ENCODE measurements at places on chromosomes 6 and 20.

DNA sequence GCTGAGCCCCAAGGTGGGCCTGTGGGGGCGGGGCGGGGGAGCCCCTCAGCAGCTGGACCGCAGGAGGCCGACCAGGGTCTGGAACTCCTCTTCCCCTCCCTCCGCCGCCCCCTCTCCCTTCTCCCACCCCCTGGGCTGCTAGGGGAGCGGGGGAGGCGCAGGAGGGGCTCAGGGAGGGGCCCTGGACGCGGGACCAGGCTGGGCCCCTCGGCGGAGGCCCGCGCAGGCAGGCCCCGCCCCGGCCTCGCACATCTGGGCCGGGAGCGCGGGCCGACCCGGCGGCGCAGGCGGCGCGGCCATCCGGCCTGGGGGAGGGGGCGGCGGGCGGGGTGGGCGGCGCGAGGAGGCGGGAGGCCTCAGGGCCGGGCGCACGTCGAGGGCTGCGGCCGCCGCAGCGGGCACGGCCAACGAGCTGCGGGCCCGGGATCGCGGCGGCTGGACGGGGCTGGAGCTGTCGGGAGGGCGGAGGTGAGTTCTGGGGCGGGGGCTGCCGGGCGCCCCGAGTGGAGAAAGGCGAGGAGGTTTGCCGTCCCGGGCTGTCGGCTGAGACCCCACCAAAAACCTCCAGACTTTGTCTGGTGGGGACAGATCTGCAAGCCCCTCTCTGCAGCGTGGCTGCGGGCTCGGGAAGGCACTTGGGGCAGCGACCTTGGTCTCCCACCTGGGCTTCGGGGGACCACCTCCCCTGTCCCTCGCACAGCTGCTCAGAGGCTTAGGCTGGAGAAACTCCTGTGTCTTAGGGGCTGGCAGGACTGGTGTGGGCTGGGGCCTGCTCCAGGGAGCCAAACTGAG, at the start of gene HSPA12B:
Gene HSPA12B (plus strand): TSS at position 359 of the 792 bp plus-strand sequence. CDS start 5,990 bp downstream, outside the sequence.
- no peak for DNase-seq

DNA sequence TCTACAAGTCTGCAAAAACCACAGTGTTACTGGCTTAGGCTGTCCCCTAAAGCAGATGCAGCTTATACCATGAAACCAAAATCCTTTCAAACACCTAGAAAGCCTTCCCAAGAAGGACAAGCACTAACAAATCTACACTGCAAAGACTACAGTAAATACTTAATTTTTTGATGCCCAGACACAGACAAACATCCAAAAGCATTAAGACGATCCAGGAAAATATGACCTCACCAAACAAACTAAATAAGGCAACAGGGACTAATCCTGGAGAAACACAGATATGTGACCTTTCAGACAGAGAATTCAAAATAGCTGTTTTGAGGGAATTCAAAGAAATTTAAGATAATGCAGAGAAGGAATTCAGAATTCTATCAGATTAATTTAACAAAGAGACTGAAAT, 423.5 kb downstream of the COL12A1 start:
- DNase-seq: no peak

DNA sequence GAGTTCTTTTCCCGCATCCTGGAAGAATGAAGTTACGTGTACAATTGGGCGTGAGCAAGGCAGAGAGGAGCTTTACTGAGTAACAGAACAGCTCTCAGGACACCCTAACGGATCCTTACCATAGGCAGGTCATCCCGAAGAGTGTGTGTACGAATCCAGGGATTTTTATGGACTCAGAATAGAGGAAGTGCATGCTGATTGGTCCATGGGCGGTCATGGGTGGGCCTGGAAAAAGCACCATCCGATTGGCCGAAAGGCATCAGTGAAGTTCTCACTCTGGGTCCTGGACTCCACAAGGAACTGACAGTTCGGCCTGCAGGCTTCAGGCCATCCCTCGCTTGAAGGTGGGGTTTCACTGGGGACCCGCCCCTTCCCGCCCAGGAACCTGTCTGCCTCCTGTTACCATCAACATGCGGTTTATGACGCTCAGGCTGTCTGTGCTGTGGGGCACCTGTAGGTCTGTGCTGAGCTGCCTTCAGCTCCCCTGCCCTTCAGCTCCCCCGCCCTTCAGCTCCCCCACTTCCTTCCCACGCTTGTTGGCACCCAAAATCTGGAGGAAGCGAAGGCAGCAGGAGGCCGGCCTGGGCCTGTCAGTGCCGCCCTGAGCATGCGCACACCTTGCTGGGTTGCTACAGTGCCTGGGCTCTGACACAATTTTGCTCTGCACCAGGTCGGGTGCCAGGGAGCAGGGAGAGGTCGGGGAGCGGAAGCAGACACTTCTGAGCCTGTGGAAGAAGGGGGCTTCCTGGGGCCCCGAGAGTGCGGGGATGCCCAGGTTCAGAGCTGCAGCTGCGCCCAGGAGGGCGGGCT, 57.9 kb upstream of the MANEA start:
- peak; percentile 98 for DNase-seq

DNA sequence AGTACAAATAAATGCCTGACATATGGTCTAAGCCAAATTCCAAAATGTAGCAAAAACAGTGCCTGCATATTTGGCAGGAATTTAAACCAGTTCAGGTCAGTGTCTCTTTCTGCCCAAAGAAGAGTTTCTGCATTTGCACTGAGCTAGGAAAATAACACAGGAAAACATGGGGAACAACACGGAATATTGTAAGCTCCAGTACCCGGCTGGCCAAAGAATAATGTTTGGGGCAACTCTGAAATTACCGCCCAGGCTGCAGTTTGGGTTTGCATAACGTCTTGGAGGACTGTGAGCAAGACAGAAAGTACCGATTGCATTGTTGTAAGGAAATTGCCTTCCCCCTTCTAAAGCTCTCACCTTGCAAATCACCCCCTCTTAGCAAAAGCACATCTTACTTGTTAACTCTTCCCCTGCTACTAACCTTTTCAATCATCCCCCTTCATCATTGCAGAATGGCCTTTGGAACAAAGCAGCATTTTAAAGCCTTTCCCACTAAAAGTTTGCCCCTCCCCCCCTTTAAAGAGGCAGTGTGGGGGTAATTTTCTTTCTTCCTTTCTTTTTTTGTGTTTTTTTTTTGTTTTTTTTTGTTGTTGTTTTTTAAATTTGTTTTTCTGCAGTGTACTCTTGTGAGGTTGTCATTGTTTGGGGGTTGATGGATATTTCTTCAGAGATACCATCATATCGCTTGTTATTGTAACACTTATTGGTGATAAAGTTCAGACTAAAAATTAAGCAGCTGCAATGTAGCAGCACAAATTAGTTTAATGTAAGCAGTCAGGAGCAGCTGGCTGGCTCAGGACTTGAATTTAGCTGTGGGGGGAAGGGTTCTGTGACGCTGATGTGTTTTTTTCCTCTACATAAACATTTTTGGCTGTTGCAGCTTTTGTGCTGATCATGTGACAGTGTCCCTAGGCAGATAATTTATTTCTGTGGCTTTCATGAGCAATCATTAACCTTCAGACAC, 100.0 kb upstream of the CITED2 start:
- peak; percentile 66 for DNase-seq

DNA sequence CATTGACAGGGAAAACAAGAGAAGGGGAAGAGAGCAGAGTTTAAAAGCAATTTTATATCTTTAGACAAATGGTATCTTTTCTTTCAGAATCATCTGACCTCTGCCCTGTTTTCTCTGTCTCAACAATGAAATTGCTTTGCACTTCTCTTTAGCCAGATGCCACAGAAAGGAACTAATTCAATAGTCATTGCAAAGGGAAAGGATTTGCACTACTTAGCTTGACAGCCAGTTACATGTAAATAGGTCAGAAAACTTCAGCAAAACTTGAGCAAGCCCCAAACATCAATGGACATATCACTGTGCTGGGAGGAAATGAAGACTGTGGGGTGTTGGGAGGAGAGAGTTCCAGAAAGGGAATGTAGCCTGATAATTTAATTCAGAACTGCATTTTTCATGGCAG, 181.3 kb upstream of the FAM83B start:
- no peak for DNase-seq

- peak; percentile 86 for DNase-seq
These were observed 8.4 kb downstream of the GABBR1 start for GRCh38 chr6:29624520-29624961.

DNA sequence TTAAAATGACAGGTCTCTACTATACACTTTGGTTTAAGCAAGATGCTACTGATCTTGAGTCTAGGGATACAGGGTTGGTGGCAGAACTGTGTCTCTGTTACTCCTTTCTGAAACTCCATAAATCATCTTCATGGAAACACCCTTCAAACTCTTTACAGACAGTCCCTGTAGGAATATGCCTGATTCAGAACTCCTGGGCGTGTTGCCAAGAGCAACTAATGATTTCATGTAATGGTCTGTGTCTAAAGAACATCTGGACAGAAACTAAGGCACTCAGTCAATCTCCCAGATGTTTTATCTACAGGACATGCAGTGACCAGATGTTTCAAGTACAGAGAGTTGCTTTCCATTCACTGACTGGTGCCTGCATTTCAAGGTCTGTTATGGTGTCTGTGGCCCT, 464.4 kb upstream of the CHD6 start:
- no peak for DNase-seq

DNA sequence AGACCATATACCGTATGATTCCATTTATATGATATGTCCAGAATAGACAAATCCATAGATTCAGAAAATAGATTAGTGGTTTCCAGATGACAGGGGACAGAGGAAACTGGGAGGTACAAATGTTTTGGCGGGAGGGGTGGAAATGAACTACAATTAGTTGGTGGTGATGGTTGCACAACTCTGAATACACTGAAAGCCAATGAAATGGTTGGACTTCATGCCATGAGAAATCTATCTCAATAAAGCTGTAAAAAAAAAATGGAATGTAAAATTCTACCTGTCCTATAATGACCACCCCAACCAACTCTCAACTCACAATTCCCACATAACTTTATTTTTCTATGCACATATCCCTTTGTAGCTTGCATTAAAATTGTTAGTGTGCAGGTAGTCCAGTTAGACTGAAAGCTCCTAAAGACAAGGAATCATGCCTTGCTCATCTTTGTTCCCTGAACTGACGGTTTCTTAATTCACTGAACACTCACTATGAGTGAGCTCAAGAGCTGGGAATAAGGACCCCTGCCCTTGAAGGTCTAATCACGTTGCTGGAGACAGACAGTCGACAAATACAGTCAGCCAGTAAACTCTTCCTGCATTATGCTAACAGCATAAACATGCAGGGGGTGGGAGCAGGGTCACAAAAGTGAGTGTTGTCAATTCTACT, 1.4 kb downstream of the DCDC2 start:
- no peak for DNase-seq

DNA sequence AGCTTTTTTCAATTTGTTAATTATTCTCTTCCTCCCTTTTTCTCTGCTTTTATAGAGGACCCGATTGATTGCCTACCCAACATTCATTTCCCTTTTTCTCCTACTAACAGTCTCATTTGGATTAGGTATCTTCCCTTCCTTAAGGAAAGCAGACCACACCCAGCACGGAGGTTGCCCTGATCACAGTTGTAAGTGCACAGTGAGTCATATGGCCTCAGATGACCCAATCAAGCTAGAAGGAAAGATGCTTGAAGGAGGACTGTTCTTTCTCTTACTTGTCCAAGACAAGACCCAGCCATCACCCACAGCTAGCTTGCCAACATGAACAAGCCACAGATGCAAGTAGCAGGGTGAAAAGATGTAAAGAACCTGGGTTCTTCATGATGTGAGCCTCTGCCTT, 518.6 kb downstream of the PKHD1 start:
- DNase-seq: no peak

GRCh38 chr20:10676518-10676917, 2.7 kb upstream of the JAG1 start:
- no peak for DNase-seq

GRCh38 chr6:33914645-33915044, 110.8 kb upstream of the MLN start:
- no peak for DNase-seq

- no peak for DNase-seq
These were observed 11.4 kb upstream of the DUSP22 start for GRCh38 chr6:280775-281468.

DNA sequence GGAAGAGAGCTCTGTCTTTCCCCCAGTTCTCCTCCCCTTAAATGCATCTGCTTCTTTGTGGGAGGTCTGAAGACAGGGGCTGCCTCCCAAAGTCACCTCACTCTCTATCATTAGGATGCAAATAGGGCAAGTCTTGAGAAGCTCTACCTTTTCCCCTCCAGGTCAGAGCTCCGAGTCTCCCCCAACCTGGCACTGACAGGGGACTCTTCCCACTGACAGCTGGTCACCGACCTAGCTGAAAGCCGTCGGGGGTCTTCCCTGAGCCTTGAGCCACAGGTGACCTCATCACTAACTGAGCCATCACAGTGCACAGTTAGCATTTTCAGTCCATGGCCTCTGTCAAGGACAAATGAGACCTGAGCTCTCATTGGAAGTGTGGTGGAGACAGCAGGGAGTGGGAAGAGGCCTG, 386.7 kb downstream of the HACE1 start:
- DNase-seq: peak; percentile 73

DNA sequence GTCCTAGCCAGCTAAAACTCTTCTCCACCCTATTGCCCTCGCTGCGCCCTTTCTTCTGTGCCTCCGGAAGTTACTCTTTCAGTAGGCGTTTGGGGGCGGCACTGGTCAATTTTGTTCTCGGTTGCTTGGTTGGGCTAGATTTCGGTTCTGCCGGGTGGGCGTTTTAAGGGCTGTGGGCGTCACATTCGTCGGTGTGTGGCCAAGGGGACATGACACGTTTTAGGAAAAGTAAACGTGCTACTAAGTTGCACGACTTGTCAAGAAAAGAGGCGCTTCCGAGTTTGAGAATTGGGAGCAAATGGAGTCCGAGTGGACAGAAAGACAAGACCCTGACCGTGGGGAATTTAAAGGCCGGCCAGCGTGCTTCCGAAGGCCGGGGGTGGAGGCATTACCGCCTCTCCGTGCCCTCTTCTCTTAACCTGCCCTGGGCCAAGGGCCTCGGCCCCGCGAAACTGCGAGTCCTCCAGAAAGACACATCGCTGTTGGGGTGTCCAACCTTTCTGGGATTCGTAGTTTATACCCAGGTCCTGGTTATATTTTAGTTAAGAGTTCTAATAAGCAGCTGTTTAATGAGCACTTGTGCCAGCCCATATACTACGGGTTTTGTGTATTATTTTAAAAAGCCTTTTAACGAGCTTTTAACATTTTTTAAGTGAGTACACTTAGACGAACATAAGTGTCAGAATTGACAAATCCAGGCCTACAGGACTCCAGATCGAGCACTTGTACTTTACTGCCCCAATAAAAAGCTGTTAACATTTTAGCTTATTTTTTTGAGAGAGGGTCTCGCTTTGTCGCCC, 664 bp upstream of the BAG6 start:
- peak; percentile 97 for DNase-seq

- DNase-seq: no peak
These were observed 218.6 kb upstream of the RUNX2 start for GRCh38 chr6:45109551-45109950.

GRCh38 chr6:3620389-3620788, 131.1 kb downstream of the PXDC1 start:
- no peak for DNase-seq

- no peak for DNase-seq
These were observed 8.7 kb downstream of the SLC2A4RG start for GRCh38 chr20:63748070-63748933.

GRCh38 chr6:71333697-71334096, 45.1 kb downstream of the OGFRL1 start:
- no peak for DNase-seq

- DNase-seq: peak; percentile 98
These were observed 135.9 kb downstream of the TMEM242 start for GRCh38 chr6:157187182-157188083.

GRCh38 chr20:14992153-14992552, 654.7 kb upstream of the FLRT3 start:
- DNase-seq: no peak
